ENCODE measurements at places on chromosomes 2 and 18. TPM values are rescaled to one million over a fixed set of nuclear protein-coding genes. Genes with fewer than 3 reads are reported as not detected.

The FAM110C gene
- total RNA-seq, result 0.19 TPM

DNA sequence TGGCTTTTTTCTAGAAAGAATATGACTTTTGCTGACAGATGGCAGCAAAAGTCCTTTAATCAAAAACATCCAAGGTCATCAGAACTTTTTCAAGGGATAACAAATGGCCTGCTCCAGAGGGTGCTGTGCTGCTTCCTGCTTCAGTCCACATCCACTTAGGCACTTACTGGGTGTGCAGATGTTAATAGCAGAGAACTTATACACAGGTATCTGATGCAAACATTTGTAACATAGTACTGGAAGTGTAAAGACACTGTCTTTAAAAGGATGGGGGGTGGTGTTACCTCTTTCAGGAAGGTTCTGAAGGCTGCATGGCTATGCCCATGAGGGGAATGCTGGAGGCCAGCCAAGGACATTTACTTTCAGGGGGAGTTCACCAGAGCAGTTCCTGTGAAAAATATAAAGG lies 5.5 kb downstream of the HOXD8 start:
- DNase-seq, result no peak

DNA sequence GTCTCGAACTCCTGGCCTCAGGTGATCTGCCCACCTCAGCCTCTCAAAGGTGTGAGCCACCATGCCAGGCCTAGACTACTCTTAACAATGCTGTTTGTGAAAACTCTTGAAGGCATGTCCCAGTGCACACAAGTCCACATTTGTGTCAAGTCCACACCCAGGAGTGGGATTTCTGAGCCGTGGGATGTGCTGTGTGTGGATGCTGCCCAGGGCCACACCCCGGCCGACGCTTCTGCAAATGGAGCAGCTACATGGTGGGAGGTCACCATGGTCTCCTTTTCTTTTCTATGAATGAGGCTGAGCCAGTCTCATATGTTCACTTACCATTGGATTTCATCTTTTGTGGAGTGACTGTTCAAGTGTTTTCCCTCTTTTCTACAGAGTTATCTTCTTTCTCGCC lies 15.8 kb downstream of the SNED1 start:
- DNase-seq, result peak; percentile 27

DNA sequence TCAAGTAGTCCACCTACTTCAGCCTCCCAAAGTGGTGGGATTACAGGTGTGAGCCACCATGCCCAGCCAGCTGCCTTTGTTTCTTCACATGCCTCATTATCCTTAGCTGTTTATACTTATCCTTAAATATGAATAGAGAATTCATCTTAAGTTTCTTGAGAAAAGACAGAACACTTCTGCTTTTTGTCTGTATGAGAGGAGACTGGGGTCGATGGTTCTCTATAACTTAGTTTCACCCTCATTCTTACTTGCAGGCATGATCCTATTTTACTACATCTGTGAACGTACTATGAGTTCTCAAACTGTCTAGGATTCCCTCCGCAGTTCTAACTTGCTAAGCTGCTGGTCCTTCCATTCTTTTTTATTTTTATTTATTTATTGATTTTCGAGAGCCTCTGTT lies 20.4 kb downstream of the PPM1B start:
- DNase-seq, result no peak

- DNase-seq, result no peak
These were observed 243.8 kb downstream of the TSN start for GRCh38 chr2:121999264-121999663.

The TMEM37 gene
- total RNA-seq, result not detected

- DNase-seq, result no peak
These were observed 64.9 kb downstream of the SPRED2 start for GRCh38 chr2:65367524-65367923.

GRCh38 chr2:14288016-14288415 lies 344.5 kb upstream of the LRATD1 start:
- no peak for DNase-seq

The GKN1 gene
- not detected for total RNA-seq

The SCN2A gene
- not detected for total RNA-seq

DNA sequence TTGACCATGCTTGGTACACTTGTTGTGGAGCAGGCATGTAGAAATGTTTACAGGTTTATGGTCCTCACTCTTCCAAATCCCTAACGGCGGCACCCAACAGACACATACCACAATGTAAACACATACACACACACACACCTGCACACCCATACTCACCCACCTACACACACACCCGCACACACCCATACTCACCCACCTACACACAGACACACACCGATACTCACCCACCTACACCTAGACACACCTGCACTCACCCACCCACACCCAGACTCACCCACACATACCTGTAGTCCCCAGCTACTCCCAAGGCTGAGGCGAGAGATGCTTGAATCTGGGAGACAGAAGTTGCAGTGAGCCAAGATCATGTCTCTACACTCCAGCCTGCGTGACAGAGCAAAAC lies 1.5 kb upstream of the RAB6D start:
- no peak for DNase-seq

DNA sequence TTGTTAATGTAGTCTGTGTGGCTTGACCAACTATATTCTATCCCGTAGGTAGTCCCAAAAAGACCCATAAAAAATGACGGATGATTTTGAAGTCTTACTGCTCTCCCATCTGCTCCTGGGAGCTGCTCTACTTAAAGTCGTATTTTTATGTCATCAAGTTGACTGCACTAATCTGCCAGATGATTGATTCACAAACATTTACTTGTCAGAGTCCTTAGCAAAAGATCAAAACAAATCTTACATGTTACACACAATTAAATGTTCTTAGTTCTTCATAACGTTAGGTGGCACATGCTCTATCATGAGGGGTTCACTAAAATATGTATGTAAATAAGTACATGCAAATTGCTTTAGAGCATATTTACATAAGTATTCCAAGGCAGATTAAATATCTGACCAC lies 498.3 kb upstream of the LRRTM4 start:
- DNase-seq, result no peak

GRCh38 chr2:136116151-136116812 lies 1.7 kb downstream of the CXCR4 start:
- peak; percentile 89 for DNase-seq

DNA sequence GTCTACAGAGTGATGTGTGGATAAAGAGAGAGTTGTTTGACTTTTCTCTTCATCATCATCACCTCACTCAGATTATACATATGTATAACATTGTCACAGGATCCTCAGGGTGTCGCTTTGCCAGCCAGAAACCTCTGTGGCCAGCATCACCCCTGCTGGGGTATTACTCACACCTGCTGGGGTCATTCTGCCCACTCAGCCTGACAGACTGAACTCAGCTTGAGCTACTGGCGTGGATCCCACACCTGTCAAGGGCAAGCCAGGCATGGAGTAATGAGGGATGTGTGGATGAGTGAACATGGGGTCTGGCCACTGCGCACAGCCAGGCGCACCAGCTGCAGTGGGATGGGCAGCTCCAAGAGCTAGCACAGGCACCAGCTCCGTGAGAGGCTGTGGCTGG lies 870.6 kb downstream of the CBLN2 start:
- no peak for DNase-seq

DNA sequence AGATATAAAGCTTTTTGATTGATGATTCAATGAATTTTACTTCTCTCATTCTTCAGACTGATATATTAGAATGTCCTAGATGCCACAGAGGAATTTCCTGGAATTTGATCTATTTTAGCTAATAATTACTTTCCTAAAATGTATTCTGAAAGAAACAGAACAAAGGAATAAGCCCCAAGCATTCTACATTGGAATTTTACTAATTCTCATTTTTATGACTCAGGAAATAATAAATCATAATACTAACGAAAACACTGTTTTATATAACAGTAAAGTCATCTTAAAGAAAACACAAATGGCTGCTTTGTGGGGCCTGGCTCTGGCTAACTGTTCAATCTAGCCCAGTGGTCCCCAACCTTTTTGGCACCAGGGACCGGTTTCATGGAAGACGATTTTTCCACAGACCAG lies 68.6 kb upstream of the LPIN2 start:
- no peak for DNase-seq

The SALL3 gene
- total RNA-seq, result not detected

- DNase-seq, result no peak
These were observed 96.2 kb downstream of the MAIP1 start for GRCh38 chr2:200051611-200051945.

DNA sequence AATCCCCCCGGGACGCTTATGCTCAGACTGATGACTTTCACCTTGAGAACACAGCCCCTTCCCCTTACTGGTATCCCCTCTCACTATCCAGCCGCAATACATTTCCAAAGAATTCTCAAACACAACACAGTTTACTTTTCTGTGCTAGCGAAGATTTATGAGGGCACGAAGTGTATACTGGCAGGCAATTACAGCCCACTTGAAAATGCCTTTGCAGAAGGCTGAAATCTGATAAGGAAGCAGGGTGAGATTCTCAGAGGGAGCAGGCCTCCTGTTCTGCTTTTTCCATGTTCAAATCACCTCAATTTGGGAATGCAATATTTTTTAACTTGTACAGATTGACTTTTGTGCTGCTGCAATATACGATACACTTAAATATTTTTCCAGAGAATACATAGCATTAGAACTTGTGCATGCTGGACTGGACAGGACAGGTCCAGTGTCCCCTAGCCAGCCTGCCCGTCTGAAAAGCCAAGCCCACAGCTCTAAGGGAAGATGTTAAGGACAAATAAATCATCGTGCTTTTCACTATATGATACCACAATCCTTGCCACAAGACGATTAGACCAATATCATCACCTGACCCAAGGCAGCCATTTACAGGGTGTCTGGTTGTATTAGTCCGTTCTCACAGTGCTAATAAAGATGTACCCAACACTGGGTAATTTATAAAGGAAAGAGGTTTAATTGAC lies 262.1 kb downstream of the EPHA4 start:
- no peak for DNase-seq

- DNase-seq, result no peak
These were observed 63.8 kb upstream of the PPP1CB start for GRCh38 chr2:28687640-28688385.

- no peak for DNase-seq
These were observed 1149.3 kb upstream of the CDH2 start for GRCh38 chr18:29326214-29326613.

The TTN gene
- 22.9 TPM for total RNA-seq

- no peak for DNase-seq
These were observed 3.2 kb downstream of the SMAD7 start for GRCh38 chr18:48947560-48947959.

- DNase-seq, result no peak
These were observed 33.3 kb downstream of the ABI2 start for GRCh38 chr2:203361495-203361894.

- no peak for DNase-seq
These were observed 48.6 kb upstream of the ID2 start for GRCh38 chr2:8633186-8633734.

DNA sequence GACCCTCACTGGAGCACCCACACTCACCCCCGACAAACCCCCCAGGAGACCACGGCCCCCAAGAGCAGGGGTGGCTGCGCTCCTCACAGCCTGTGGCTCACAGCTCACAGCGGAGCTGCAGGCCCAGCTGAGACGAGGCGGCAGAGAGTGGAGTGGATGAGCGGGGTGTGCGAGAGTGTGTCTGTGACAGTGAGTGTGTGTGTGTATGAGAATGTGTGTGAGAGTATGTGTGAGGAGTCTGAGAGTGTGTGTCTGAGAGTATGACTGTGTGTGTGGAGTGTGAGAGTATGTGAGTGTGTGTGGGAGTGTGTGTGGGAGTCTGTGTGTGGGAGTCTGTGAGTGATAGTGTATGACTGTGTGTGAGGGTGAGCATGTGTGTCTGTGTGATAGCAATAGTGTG lies 55.3 kb upstream of the ID2 start:
- no peak for DNase-seq

The NGEF gene
- not detected for total RNA-seq

DNA sequence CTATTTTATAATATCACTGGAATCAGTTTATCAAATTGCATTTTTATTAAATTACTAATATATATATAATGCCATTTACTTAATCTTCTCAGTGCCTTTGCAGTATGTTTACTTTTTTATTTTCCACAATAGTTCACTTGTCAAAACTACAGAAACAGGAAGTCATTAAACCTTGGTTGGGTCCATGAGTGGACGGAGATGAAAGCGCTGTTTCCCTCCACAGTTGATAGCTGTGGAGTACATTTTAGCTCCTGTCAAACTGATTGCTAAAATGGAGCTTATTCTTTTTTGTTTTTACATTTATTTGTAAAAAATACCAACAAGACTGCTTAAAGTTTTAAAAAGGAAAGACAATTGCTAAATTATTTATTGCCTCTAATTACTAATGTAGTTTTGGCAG lies 19.2 kb downstream of the MFF start:
- DNase-seq, result no peak

DNA sequence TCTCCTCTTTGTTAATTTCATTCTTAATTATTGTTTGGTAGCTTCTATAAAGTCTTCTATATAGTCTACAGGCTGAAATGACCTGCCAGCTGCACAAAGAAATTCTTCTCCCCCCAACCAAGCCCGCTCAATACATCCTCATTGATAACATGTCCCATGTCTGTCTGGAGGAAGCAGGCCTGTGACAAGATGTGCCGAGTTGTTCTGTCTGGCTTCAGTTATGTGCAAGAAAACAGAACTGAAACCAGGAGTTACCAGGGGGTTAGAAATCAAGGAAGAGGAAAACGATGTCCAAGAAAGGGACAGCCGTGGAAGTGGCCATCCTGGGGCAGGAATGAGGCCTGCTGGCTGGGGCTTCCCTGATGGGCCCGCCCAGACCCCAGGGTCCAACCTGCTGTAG lies 57.6 kb downstream of the MTCL1 start:
- DNase-seq, result no peak

DNA sequence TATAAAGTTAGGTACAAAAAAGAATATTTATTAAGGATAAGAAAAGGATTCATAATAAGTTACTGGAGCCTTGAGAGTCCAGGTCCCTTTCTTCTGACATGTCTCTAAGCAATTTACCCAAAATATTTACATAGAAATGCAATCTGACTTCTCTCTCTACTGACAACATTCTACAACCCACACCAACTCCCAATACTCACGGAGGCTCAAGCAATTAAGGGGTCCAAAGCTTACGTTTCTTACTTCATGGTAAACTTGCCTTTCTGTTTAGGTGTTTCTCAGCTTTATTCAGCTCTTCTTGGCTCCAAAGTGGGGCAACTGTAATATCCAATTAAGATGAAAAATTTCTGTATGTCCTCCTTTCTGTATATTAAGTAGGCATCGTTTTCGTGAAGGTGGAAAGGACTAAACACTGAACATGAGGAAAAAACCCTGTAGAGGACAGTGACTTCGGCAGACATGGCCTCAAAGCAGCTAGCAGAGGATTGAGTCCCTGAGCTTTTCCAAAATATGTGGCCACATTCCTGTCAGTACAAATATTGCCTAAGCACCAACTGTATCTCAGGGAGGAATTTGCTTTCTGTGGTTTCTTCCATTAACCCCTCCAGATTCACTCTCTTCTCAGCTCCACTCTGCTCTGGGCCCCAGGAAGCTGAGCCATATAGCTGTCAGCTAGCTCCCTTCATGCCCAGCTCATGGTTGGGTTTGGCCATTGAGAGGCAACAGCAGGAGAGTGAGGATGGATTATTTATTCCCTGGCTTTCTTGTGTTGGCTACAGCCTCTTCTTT lies 67.9 kb upstream of the GLS start:
- no peak for DNase-seq

The HRH4 gene
- total RNA-seq, result not detected
